ENCODE measurements at places on chromosomes 16 and 17.

- DNase-seq = no peak
These were observed 49.4 kb upstream of the GSE1 start for GRCh38 chr16:85563515-85564276.

DNA sequence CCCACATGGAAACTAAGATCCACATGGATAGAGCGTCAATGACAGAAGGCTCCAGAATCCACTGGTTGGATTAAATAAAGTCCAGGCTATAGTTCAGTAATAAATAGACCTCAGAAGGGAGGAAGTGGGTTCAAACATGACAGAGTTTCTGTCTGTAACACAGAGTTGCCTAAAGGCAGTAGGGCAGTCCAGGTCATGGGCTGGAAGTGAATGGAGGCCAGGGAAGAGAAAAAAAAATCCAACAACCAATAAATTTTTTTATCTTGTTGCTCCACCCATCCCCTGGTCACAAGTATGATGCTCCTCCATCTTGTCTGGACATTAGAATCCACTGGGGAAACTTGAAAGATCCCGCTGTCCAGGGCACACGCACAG lies 92.4 kb downstream of the RGS9 start:
- DNase-seq = no peak

DNA sequence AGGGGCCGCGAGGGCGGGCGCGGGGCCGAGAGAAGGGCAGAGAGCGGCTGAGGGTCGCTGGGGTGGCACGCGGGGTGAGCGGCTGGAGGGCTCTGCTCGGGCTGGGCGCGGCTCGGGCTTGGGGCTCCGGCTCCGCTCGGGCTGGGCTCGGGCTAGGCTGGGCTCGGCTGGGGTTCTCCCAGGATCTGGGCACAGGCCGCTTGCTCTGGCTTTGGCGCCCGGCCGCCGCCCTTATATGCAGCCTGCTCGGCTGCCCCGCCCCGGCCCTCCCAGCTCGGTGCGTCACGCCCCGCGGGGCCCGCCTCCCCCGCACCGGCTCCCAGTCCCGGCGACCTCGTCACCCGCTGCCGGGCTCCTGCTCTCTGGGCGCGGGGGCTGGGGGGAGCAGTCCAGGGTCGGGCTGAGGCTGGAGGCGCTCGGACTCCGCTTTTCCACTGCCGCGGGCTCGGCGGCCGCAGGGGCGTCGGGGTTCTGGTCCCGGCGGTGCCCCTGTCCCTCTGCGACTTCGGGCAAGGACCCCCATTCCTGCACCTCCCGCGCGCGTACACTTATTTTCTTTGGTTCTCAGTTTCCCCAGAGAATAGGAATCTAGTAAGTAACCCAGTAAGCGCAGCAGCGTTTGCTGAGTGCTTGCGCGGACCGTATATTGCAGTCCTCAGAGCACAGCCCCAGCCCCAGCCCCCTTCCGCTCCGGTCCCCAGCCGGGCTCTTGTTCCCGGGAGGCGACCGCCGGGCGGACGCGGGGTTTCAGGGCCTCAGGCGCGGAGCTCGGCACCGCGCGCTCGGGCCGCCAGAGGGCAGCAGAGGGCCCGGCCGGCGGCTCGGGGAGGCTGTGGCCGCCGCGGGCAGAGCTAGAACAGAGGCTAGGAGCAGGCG lies at the start of gene RASD1:
TSS of gene RASD1 (minus strand) at position 207 of the 876 bp plus-strand sequence. CDS start 214 bp downstream, outside the sequence.
- DNase-seq = peak; percentile 61

DNA sequence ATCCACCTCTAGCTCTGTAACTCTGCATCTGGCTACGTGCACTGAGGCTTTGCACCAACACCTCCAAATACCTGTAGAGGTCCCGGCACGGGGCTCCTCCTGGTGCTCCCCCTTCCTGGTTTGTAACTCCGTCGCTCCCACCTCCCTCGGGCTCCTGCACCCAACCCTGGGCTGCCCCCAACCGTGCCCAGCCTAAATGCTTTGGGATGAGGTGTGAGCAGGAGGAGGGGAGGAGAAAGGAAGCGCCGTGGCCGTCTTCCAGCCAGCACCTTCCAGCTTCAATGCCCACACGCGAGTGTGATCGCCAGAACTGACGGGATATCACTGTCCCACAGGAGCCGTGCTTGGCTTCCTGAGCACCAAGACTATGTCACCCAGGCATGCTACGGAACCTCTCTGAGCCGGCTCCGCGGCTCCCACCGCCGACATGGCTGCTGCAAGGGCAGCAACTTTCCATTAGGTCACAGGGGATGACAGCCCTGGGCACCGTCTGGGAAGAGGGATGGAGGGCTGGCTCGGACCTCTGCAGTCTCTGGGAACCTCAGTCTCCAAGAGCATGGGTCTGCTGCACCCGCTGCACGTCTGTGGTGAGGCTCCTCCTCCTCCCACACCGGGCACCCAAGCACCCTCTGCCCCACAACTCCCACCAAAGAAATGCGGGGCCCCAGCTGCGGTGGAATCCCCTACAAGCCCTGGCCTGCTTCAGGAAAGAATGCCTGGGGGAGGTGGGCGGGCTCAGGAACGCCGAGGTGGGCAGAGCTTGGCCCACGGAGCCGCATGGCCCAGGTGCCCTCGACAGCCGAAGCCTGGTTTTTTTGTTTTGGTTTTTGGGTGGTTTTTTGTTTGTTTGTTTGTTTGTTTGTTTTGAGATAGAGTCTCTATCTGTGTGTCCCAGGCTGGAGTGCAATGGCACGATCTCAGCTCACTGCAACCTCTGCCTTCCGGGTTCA lies 6.4 kb upstream of the SLC38A10 start:
- DNase-seq = no peak

DNA sequence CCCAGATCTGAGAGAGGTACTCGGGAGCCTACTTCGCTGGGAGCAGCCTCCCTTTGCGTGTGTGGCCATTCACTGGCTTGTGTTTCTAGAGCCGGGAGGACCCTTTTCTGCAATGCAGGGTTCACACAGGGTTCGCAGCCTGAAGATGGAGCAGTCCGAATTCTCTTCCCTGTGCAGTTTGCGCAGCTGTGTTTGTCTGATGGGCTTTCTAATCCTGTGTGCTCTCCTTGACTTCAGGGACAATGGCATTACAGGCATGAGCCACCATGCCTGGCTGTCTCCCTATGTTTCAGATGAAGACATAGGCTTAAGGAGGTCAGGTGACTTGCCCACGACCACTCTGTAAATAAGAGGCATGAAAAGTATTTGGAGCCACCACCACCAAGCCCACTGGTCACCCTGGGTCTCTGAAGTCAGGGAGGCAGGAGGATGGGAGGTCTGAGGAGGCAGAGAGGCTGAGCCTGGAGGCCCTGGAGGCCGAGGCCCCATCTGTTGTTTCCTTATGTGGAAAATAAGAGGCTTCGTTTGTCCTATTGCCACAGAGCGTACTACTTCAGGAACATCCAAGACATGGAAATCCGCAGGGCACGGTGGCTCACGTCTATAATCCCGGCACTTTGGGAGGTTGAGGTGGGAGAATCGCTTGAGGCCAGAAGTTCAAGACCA lies 5.0 kb upstream of the STH start:
- DNase-seq = no peak

GRCh38 chr16:59148769-59149155 lies 414.6 kb upstream of the GOT2 start:
- DNase-seq = no peak

DNA sequence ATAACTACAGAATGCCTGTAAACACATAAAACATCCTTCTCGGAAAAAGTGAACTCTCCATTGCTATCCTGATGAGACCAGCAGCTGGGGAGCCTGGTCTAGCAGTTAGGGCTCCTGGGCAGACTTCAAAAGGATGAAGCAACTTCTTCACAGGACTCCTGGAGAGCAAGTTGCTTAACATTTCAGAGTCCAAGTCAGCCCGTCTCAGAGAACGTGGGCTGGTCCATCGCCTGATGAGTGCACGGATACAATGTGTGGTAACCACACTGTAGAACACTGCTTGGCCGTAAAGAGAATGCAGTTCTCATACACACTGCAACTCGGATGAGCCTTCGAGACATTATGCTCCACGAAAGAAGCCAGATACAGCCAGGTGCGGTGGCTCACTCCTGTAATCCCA lies 52.7 kb downstream of the TMEM235 start:
- no peak for DNase-seq

- no peak for DNase-seq
These were observed 30.9 kb upstream of the SEC14L1 start for GRCh38 chr17:77109764-77110359.

DNA sequence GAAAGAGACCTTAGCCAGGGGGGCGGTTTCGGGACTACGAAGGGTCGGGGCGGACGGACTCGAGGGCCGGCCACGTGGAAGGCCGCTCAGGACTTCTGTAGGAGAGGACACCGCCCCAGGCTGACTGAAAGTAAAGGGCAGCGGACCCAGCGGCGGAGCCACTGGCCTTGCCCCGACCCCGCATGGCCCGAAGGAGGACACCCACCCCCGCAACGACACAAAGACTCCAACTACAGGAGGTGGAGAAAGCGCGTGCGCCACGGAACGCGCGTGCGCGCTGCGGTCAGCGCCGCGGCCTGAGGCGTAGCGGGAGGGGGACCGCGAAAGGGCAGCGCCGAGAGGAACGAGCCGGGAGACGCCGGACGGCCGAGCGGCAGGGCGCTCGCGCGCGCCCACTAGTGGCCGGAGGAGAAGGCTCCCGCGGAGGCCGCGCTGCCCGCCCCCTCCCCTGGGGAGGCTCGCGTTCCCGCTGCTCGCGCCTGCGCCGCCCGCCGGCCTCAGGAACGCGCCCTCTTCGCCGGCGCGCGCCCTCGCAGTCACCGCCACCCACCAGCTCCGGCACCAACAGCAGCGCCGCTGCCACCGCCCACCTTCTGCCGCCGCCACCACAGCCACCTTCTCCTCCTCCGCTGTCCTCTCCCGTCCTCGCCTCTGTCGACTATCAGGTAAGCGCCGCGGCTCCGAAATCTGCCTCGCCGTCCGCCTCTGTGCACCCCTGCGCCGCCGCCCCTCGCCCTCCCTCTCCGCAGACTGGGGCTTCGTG lies at the start of gene MAPT:
TSS of gene MAPT (plus strand) at position 533 of the 763 bp plus-strand sequence. CDS start 67,784 bp downstream, outside the sequence.
- DNase-seq = peak; percentile 58

- DNase-seq = no peak
These were observed 20.1 kb downstream of the SNX29 start for GRCh38 chr16:11996433-11997330.

All from stimulated activated CD8-positive, alpha-beta memory T cell treated with anti-CD3 and anti-CD28 coated beads, Interleukin-7, amount 100 ng/mL, for 1 hour (primary cell).